ENCODE measurements at places on chromosomes 1 and 21. TPM values are rescaled to one million over a fixed set of nuclear protein-coding genes. Genes with fewer than 3 reads are reported as not detected.

DNA sequence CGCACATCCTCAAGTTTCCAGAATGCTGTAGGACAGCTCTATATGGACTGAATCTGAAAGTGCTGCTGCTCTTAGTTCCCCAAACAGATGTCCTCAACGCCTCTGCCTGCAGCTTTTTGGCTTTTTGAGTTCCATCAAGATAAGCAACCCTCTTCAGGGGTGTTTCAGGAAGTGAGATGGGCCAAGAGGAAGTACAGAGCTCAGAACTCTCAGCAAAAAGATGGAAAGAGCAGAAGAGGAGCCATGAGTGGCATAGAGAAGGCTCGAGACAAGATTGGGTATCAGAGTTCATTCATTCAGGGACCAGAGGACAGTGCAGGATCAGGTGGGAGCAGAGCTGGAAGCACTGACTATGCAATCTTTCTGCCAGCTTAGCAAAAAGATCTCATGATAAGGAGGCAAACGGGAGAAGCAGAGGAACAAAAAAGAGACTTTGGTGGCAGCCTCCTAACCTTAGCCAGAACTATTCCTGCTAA lies at the start of the genes ADORA3 and TMIGD3:
Gene ADORA3 (minus strand): TSS at position 49 of the 476 bp plus-strand sequence. CDS start 279 bp downstream, outside the sequence.
Gene TMIGD3 (minus strand): TSS at position 49 of the 476 bp plus-strand sequence. CDS start 279 bp downstream, outside the sequence.
- DNase-seq: no peak

The SPRR3 gene
- not detected for total RNA-seq

DNA sequence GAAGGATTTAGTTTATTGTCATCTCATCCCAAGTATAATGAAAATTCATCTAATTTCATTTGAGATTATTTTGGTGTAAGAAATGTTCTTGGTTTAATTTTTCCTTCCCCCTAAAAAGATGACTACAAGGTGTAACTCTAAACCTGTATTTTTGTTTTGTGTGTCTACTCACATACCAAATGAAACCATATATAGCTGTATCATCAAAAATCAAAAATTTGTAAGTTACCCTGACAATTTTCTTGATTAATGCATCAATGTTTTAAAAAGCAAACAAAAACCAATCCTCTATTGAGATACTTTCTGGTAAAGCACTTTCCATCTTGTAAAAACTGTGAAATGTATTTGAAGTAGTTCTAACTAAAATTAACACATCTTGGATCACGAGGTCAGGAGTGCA lies 30.8 kb downstream of the FH start:
- no peak for DNase-seq

GRCh38 chr21:38820471-38821239 lies 14.9 kb downstream of the ETS2 start:
- no peak for DNase-seq

The HPCAL4 gene
- total RNA-seq: 0.05 TPM

GRCh38 chr21:36964827-36965719 lies 1.4 kb downstream of the HLCS start:
- DNase-seq: no peak

- DNase-seq: no peak
Measured at GRCh38 chr1:53411541-53412152, 47.6 kb upstream of the DMRTB1 start.

GRCh38 chr1:242086093-242086492 lies 87.2 kb upstream of the MAP1LC3C start:
- no peak for DNase-seq

GRCh38 chr1:8239039-8239305 lies 78.9 kb upstream of the SLC45A1 start:
- DNase-seq: no peak

The NGF gene
- not detected for total RNA-seq

Measured in activated T-cell treated with anti-CD3 and anti-CD28 coated beads, Interleukin-2, amount 50 U/mL, for 4 hours (primary cell).